ENCODE measurements at places on chromosomes 3 and 15.
A peak's percentile ranks its signal among the peaks of the same experiment; 100 is the strongest.

- DNase-seq, result peak; percentile 53
Observed at GRCh38 chr3:59709702-59710553, 660.1 kb upstream of the CFAP20DC start.

- DNase-seq, result peak; percentile 77
Observed at GRCh38 chr3:120425572-120426250, 25.1 kb downstream of the FSTL1 start.

DNA sequence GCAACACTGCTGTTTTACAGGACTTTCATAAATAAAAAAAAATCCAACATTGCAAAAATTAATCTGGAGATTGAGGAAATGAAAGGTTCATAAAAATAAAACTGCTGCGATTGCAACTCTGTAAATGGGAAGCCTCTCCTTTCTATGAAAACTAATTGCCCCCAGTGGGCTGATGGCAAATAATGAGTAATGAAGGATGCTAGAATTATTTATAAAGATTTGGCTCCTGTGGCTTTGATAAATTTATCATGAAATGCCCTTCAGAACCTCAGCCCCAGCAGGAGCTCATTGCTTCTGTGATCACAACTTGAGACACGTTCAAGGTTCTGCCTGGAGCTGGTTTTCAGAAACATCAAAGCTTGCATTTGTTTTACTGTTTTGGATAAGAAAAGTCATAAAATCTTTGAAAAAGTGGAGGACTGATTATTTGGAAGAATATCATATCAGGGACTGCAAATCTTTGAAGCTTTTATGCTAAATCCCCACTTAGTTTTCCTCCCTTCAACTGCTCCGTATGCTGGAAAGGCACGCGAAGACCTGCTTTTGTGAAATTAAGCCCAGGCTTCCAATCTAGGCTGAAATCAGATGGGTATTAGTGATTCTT is 24.5 kb upstream of the LYZL4 start:
- DNase-seq, result no peak

DNA sequence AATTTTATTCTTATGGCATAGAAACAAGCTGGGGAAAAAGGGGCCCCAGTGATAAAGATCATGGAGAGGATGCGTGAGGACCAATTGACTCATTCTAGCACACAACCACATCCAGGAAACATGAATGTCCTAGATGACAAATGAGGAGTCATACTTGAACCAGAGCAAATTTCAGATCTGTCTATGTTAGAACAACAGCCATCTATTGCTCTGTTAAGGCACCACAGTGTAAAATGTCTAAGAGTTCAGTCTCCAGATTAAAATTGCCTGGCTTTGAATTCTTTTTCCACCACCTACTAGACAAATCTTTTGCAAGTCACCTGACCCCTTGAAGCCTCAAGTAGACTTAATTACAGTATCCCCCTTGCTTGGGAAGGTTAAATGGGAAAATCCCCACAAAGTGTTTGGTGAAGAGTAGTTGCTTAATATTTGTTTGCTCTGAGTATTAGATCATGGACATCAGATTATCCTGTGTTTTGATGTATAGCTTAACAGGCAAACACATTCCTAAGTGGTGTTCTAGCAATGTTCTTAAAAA is 258.7 kb upstream of the TGFBR2 start:
- no peak for DNase-seq

DNA sequence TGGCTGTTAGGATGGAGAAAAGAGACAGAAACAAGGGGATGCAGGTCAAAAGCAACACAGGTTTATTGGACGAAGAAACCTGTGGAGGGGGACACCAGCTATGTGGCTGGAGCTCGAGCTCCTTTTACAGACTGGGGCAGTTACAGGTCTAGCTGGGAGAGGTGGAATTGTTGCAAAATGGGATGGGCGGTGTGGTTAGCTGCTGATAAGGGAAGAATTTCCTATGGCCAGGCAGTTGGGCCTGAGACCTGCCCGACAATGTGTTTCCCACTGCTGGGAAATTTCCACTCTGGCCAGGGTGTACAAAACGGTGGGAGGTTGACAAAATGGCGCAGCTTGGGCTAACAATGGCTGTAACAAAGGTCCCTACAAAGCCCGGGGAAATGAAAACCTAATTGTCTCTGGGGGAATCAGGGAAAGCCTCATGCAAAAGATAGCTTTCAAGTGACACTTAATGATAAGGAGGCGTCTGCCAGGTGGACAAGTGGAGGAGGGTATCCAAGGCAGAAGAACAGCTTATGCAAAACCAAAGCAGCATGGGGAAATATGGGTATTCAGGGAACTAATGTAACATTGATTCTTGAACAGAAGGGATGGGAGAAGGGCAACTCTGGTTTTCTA is 137.4 kb upstream of the SGO1 start:
- DNase-seq, result no peak

DNA sequence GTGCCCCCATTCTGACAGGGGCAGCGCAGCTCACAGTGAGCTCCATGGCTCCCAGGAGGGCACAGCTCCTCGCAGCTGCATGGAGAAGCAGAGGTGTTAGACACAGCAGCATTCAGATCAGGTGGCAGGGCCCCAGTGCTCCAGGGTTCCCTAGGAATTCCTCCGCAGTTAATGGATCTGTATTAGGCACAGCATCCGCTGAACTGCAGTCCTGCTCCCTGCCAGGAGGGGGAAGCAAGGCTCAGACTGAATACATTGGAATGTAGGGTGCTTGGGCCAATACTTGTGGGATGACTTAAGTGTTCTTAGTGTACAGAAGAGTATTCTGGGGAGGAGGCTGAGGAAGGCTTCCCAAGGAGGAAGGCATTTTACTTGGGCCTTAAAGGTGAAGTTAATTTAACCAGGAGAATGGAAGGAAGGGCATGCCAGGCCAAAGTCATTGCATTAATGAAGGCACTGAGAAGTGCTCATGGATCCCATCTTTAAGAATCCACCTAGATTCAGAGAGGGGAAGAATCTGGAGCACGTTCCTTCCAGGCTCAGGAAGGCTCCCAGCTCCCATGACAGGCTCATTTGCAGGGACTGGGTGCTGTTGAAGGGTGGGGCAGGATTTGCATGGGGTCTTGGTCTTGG is 111.6 kb downstream of the RAB11A start:
- peak; percentile 47 for DNase-seq

DNA sequence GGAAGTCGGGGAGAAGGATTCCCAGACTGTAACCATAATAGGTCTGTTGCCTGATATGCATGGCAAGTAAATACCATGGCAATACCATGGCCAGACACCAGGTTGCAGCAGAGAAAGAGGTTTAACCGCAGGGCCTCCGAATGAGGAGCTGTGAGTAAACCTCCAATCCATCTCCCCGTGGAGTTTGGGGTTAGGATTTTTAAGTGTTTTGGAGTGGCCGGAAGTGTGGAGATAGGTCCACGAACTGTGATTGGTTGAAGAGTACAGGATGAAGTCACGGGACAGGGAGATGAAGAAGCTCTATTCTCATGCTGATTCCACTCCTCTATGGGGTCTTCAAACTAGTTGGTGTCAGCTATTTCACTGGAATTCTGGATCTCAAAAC is 127.9 kb downstream of the ST8SIA2 start:
- DNase-seq, result peak; percentile 89

GRCh38 chr3:48370333-48370713 is 1.7 kb upstream of the FBXW12 start:
- DNase-seq, result no peak

Data from femur (tissue), 1 donor.